Hindlimb muscle (tissue), 1 donor: ENCODE measurements at places on chromosomes 1 and 21.

DNA sequence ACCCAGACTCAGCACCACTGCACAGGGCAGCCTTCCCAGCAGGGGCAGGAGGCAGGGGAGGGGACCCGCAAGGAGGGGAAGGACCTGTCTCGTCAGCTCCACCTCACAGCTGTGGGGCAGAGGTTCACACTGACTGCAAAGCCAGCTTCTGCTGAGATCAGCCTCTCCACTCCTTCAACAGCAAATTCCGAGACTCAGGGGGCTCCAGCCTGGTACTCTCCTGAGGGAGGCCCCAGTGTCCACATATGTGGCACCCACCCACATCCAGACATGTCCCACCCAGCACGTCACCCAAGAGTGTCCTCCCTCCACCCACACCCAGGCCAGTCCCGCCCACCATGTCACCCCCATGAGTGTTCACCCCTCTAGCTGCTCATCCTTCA is 329.5 kb downstream of the NPHP4 start:
- DNase-seq, result no peak

DNA sequence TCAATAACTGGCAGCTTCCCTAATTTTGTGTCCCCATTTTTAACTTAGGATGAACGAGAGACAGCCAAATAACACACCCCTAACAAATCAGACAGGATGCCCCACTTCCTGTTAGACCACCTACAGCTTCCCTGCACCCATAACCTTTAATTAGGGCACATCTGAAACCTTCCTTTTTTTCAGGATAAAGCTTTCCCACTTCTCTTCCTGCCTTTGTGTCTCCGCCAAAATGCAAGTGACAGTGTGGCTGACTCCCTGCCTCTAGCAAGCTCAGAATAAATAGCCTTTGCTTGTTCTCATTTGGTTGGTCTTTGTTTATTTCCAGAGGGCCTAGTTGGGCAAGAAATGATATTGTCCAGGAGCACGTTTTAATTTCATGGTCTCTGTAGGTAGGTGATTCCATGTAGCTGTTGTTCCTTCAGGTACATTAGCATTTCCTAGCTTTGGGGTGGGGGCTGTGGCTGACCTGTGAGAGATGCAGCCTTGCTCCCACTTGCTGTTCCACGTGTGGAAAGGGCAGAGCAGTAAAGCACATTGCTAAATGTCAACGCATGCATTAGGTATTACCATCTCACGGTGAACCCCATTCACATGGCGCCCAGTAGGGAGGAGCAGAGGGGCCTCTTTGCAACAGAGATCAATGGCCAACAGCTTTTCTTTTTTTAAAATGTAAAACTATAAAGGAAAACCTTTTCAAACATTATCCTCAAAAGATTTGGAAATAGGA is 154.9 kb downstream of the ST6GALNAC3 start:
- DNase-seq, result no peak

- no peak for DNase-seq
Measured at GRCh38 chr1:175077356-175078030, 9.9 kb downstream of the TNN start.

- no peak for DNase-seq
Measured at GRCh38 chr1:30606166-30606565, 117.2 kb downstream of the MATN1 start.

DNA sequence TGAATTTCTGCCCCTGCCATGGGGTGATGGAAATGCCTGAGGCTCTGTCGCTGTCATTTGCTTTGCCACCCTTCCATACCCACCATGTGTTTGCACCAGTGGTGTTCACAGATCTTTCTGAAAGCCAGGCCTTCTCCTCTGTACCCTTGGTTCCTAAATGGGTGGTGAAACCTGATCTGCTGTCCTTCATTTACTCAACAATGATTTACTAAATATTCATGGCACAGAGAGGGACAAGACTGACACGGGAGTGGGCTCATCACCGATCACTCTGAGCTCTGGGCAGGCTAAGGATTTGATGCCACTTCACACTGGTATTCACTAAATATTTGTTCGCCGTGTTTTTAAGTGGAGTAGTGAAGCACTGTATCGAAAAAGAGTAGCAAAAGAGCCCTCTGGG is 40.9 kb downstream of the LRRC8B start:
- DNase-seq, result no peak

- no peak for DNase-seq
Measured at GRCh38 chr1:62951428-62951827, 167.5 kb downstream of the ATG4C start.

- DNase-seq, result no peak
Measured at GRCh38 chr21:42784276-42784675, 95.1 kb downstream of the WDR4 start.

- DNase-seq, result no peak
Measured at GRCh38 chr1:56774067-56774609, 45.1 kb downstream of the FYB2 start.

DNA sequence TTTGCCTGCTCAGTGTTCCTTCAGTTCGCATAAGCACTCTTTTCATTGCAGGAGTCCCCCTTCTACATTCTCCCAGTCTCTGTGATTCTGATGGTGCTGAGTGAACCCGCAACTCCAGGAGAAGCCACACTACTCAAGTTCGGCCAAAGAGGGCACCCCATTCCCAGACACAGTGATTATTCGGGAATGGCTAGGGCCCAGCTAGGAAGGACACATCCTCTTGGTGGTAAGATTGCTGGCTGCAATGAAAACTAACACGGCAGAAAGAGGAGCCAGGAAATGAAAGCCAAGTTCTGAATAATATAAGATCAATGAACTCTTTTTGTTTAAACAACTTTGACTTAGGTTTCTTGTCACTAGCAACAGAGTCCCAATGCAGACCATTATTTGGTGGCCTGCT is 14.9 kb downstream of the CREG1 start:
- DNase-seq, result no peak

DNA sequence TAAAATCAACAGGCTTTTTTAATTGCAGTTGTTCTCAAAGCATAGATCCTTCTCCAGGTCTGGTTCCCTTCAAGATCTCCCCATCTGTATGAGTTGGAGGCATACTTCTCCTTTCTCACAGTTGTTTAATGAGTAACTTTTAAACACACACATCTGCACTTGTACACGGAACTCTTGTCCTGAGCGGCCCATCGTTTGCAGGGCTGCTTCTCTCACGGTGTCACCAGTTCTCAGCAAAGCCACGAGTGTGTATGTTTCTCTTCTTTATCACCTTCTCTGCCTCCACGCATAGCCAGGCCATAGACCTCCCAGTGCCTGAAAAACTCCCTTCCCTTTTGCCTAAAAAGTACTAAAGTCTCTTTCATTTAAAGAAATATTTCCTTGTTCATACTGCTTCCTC is 68.7 kb upstream of the ROR1 start:
- DNase-seq, result no peak

DNA sequence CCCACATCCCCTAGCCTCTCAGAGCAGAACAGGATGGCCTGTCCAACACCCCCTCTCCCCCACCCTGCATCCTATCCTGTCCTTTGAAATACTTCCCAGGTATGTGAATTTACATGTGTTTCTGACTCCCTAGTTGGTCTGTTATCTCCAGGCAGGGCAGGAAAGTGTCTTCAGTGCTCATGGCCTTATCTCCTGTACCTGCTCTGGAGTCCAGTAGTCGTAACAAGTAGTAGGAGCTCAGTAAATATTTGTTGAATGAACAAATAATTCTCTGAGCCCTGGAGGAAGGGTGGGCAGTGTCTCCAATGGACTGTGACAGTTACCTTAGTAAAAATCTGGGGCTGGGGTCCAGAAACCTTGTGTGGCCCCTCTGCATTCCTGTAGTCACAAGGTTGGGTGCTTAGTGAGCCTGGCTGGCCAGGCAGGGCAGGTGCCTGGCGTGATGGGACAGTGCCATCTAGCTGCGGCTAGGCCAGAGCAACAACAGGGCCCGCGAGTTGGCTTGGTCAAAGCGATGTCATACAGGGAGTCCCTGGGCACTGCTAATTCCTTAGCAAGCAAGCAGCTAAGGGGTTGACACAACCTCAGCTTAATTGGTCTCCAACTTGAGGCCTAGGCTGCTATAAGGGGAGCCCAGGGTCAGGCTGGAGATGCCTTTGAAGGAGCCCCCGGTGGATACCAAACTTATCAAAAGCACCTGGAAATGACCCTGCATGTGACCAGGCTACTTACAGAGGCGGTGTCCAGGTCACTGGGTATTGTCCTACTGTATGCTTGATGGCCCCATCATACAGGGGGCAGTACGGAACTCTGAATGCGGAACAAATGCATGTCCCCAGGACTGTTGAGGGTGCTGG is 89.0 kb upstream of the PPM1J start:
- DNase-seq, result peak; percentile 45

GRCh38 chr1:177170756-177171535 is at the start of gene BRINP2:
BRINP2 (plus strand) TSS chr1:177170958; CDS start chr1:177229877, 58,919 bp downstream.
- peak; percentile 30 for DNase-seq

- no peak for DNase-seq
Measured at GRCh38 chr1:82299056-82299455, 498.3 kb downstream of the ADGRL2 start.

DNA sequence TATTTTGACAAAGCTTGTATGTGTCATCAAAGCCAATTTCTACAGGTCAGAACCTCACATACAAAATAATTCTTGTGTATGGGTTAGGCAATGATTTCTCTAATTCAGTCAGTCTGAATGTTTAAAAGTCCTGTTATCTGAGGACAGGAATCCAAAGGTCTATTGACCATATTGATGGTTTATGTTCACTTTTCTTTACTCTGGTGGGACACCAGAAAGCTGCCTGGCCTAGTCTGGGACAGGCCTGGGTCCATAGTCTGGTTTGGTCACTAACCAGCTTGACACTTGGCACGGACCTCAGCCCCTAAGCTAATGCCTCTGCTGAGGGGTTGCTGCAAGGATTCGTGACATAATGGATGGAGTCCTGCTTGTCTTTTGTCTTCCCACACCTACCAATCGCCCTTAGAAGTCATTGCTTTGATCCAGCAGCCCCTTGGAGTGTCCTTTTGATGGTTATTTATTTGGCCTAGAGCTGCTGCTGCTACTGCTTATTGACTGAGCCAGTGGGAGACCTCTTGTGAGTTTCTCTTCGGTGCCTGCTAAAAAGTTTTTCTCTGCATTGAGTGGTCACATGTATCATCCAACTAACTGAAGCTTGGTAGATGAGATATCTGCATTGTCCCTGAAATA is 15.7 kb downstream of the IFNAR2 start:
- no peak for DNase-seq

DNA sequence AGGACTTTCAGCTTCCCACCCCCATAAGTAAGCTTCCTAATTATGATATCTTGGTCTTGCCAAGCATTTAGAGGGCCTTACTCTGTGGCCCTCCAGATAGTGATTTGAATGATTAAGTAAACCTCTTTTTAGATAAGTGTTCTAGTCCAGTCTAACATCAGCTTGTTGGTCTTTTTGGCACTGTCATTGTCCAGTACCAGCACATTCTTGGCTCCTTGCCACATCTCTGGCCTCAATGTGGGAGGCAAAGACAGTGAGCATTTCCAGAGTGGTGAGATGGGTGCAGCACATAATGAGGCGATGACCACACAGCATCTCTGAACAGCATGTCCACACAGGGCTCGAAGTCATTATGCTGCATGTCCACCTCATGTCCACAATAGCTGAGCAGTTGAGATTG is 6.1 kb downstream of the CAPZA1 start:
- DNase-seq, result peak; percentile 7

DNA sequence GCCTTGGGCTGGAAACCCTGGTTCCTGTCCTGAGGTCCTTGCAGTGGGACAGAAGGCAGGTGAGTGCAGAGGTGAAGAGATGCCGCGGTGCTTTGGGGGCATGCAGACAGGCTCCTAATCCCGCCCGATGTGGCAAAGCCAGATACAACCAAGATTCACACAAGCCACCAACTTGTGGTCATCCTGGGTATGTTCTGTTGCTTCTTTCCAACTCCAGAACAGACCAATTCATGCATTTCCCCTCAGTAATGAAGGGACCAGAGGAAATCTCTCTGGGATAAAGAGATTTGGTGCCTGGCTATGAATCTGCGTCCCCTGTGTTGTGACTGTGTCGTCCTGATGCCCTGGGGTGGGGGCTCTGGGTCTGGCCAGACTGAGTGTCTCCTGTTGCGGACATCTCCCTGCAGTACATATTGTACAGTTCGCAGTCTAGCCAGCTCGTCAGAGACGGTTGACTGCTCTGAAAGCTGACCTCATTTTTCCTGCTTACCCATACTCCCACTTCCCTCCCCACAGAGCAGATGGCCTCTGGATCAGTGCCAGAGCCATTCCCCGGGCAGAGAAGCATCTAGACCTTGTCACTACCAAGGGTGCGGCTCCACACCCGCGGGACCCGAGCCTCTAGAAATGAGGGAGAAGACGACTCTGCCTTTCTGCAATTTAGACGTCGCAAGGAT is 216.3 kb downstream of the KIF26B start:
- DNase-seq, result no peak

DNA sequence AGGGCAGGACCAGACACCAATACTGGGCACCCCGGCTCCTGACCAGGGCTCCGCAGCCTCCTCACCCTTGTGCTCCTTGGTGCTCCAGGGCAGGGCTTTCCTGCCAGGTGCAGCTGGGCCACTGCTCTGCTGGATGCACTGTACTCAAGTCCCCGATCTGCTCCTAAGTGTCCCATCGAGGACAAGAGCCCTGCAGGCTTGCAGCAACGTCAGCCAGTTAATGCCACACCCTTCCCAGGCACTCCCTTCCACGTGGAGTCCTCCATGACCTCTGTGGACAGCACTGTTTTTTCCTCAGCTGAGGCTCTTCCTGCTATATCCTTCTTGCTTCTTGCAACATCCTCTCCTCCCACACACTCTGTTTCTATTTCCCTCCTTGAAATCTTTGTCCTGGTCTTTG is 94.0 kb upstream of the NGF start:
- no peak for DNase-seq
